ENCODE measurements at places on chromosomes 3 and 15. TPM values are rescaled to one million over a fixed set of nuclear protein-coding genes. Genes with fewer than 3 reads are reported as not detected.
A peak's percentile ranks its signal among the peaks of the same experiment; 100 is the strongest.

GRCh38 chr15:95429345-95429744 is 901.2 kb upstream of the NR2F2 start:
- H3K27ac ChIP-seq = no peak overlapping the region
- no peak overlapping the region for H3K4me3 ChIP-seq
- no peak for DNase-seq
- H3K4me1 ChIP-seq = no peaks in the 10 kb centered on the region
- H3K36me3 ChIP-seq = no peaks in the 10 kb centered on the region

DNA sequence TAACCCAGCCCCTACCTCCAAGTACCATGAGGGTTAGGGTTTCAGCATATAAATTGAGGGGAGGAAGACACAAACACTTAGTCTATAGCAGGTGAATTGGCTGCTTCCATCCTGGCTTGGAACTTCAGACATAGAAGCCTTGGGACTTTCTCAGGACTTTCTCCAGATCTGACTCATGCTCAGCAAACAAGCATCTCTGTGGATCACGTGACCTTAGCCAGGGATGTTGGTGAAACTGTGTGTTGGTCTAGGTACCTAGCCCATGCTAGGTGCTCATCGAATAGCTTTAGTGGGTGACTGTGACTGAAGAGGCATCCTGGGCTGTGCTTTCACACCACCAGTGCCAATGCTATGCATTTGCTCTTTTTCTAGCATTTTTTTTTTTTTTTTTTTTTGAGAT is 58.9 kb downstream of the CD47 start:
- H3K4me3 ChIP-seq = no peak overlapping the region
- DNase-seq = no peak
- no peaks in the 10 kb centered on the region for H3K36me3 ChIP-seq
- H3K27ac ChIP-seq = no peak overlapping the region

DNA sequence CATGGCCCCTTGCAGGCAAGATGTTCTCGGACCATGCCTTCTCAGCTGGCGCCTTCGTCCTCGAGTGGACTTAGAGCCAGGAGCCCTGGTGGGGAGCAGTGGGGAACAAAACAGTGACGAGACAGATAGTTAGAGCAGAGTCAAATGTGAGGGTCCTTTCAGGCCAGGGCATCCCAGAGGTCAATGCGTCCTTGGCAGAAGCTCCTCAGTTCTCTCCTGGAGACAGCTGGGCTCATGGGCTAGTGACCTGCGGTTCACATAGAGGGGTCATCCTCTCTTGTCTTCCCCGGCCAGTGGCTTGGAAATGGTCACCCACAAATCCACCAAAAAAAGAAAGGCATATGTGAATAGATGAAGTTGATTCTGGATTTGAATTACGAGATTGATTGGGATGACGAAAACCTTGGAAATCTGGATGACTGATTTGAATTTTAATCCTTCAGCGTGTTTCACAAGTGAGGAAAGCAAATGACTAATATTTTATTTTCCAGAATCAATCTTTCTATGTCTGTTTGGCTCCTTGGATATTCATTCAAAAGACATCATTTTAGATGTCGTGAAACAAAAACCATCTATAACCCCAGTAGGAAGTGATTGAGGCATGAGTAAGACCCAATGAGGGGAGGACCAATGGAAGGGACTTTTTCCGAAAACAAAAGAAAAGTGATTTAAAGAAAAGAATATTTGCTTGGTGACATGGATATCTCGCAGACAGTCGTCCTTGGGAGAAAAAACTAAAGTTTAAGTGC is 84.5 kb downstream of the ASB7 start:
- H3K36me3 ChIP-seq = no peaks in the 10 kb centered on the region
- H3K27ac ChIP-seq = no peak overlapping the region
- no peak for DNase-seq
- H3K4me3 ChIP-seq = no peak overlapping the region
- no peaks in the 10 kb centered on the region for H3K27me3 ChIP-seq

- H3K36me3 ChIP-seq = no peaks in the 10 kb centered on the region
- no peak overlapping the region for H3K27ac ChIP-seq
These were observed 372.1 kb downstream of the NR2F2 start for GRCh38 chr15:96702589-96702988.

DNA sequence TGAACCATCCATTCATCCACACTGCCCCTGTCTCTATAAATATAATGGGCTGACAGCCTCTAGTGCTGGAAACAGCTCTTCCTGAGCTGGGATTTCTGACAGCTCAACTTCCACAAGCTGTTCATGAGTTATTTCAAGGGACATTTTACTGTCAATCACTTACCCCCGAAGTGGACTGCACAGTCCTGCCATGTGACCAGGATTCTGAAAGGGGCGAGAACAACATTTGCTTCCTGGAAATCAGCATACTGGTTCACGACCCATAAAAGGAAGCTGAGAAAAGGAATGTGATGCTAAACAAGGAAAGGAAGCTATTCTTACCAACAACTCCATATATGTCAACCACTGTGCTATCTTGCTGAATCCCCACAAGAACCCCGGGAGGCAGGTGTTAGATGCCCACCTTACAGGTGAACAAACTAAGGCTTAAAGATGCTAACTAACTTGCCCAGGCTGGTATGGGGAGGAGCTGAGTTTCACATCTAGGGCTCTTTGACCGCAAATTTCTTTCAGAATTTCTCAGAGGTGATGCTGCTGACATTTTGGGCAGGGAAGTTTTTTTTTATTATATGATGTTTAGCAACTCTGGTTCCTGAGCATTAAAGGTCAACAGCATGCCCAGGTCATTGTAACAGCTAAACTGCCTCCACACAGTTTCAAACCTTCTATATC is 16.5 kb upstream of the REC114 start:
- no peak overlapping the region for H3K27ac ChIP-seq
- H3K36me3 ChIP-seq = no peaks in the 10 kb centered on the region
- no peaks in the 10 kb centered on the region for H3K4me1 ChIP-seq

DNA sequence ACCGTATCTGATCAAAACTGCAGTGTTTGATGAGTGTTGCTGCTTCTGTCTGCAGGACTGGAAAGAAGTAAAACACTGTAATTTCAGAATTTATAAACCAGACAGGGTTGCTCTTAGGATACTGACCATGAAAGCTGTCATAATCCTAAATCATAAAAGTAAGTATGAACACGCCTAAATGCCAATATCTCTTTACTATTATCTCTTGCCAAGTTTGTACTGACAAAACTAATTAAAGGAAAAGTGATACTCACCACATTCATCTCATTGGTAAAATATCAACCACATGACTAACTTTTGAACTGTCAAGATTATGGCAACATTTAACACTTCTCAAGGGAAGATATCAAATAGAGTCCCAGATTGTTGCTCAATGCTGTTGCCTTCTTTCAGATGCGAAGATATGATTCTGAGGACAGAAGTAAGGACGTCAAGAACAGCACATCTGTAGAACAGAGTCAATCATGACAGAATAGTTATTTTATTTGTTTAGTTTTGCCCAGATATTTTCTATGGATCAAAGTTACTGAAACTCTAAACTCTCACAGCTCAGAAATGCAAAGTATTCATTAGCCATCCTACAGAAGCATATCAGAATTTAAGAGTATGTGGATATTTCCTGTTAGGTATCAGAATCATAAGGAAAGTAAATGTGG is 61.4 kb upstream of the COL8A1 start:
- H3K36me3 ChIP-seq = no peaks in the 10 kb centered on the region
- DNase-seq = no peak
- no peak overlapping the region for H3K27ac ChIP-seq
- no peaks in the 10 kb centered on the region for H3K4me1 ChIP-seq
- H3K4me3 ChIP-seq = no peak overlapping the region

DNA sequence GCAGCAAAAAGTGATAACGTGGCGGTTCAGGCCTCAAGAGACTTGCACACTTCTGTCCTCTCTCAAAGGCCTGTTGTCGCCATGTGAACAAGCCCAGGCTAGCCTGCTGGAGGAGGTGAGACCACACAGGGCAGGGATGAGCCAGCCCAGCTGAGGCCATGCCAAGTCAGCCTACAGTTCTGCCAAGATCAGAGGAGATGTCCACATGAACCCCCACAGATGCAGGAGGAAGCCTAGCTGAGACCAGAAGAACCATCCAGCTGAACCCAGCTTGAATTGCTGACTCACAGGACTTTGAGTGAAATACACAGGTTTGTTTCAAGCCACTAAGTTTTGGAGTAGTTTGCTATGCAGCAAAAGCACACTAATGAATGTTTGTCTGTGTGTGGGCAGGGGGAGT is 50.3 kb upstream of the SEC13 start:
- no peak overlapping the region for H3K4me3 ChIP-seq
- no peaks in the 10 kb centered on the region for H3K4me1 ChIP-seq
- no peaks in the 10 kb centered on the region for H3K27me3 ChIP-seq
- no peak overlapping the region for H3K27ac ChIP-seq
- no peak for DNase-seq
- no peaks in the 10 kb centered on the region for H3K36me3 ChIP-seq

DNA sequence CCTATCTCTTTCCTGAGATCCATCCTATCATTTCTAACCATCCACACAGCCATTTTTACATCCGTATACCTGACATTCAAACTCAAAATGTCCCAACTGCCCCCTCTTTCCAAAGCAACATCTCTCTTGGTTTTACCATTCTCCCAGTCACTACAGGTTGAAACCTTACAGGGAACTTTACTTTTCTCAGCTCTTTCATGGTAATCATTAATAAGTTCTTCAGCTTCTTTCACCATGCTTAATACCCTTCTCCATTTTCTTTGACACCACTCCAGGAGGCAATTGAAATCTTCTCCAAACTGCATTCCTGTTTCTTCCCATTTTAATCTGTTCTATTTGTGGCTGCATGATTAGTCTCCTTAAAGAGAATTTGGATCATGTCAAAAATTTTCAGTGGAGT is 352.5 kb downstream of the GAP43 start:
- DNase-seq = no peak
- H3K4me1 ChIP-seq = peaks cover 4% of the 10 kb centered on the region
- no peaks in the 10 kb centered on the region for H3K36me3 ChIP-seq
- H3K27me3 ChIP-seq = no peaks in the 10 kb centered on the region
- H3K27ac ChIP-seq = no peak overlapping the region
- no peak overlapping the region for H3K4me3 ChIP-seq

DNA sequence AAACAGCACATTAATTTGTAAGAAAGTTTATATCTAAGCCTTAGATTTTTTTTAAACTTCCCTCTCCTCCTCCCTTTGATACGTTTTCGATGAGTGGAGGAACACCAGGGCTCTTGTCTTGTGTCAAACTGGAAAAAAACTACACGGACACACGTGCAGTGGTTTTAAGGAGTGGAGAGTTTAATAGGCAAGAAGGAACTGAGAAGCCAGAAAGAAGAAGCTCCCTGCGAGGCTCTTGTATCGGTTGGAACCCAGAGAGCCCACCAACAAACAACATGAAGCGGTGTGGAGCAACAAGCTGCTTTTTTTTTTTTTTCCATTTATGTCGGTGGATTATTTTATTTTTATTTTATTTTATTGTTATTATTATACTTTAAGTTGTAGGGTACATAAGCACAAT is 18.6 kb downstream of the NDUFB4 start:
- no peak for DNase-seq
- H3K4me1 ChIP-seq = no peaks in the 10 kb centered on the region
- no peaks in the 10 kb centered on the region for H3K27me3 ChIP-seq
- H3K36me3 ChIP-seq = no peaks in the 10 kb centered on the region

The ZDHHC19 gene
- total RNA-seq = not detected

- H3K4me1 ChIP-seq = peaks cover 4% of the 10 kb centered on the region
- no peak overlapping the region for H3K4me3 ChIP-seq
- no peak overlapping the region for H3K27ac ChIP-seq
- no peaks in the 10 kb centered on the region for H3K27me3 ChIP-seq
- no peaks in the 10 kb centered on the region for H3K36me3 ChIP-seq
- DNase-seq = no peak
These were observed 236.1 kb downstream of the RORA start for GRCh38 chr15:60993008-60993407.

The RASL12 gene
- total RNA-seq = 20.2 TPM

- no peak for DNase-seq
- H3K4me3 ChIP-seq = no peak overlapping the region
- no peaks in the 10 kb centered on the region for H3K36me3 ChIP-seq
- no peaks in the 10 kb centered on the region for H3K27me3 ChIP-seq
These were observed 58.2 kb downstream of the ZNF445 start for GRCh38 chr3:44419116-44419922.

- no peak for DNase-seq
- H3K27me3 ChIP-seq = no peaks in the 10 kb centered on the region
- H3K36me3 ChIP-seq = no peaks in the 10 kb centered on the region
- H3K4me3 ChIP-seq = peak overlapping the region; percentile 76
- peak overlapping the region; percentile 6 for H3K27ac ChIP-seq
These were observed 1.0 kb downstream of the XYLB start for GRCh38 chr3:38347421-38348200.

DNA sequence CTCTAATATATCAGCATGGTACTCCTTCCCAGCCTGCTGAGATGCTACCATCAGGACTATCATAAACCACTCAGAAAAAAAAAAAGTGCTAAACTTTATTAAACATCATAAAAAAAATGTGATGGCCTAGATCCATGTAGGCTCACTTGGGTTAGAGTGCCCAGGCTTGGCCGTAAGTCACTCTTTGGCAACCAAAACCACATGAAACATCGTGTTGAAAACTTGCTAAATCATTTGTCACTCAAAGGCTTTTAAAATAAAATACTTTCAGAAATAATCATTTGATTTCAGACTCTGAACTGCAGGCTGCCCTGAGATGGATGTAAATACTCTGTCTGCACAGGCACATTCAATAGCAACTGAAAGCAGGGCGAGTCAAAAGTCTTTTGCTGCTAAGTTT is 78.4 kb upstream of the WNT5A start:
- H3K36me3 ChIP-seq = no peaks in the 10 kb centered on the region
- no peak for DNase-seq
- no peaks in the 10 kb centered on the region for H3K4me1 ChIP-seq
- no peaks in the 10 kb centered on the region for H3K27me3 ChIP-seq
- H3K27ac ChIP-seq = no peak overlapping the region

GRCh38 chr3:40299721-40300335 is 9.7 kb upstream of the EIF1B start:
- DNase-seq = no peak
- no peaks in the 10 kb centered on the region for H3K27me3 ChIP-seq
- no peaks in the 10 kb centered on the region for H3K36me3 ChIP-seq
- no peak overlapping the region for H3K4me3 ChIP-seq
- H3K27ac ChIP-seq = peak overlapping the region; percentile 63

- DNase-seq = no peak
- H3K36me3 ChIP-seq = no peaks in the 10 kb centered on the region
- H3K27ac ChIP-seq = no peak overlapping the region
- no peaks in the 10 kb centered on the region for H3K27me3 ChIP-seq
- no peaks in the 10 kb centered on the region for H3K4me1 ChIP-seq
- H3K4me3 ChIP-seq = no peak overlapping the region
These were observed 397.6 kb upstream of the RGMA start for GRCh38 chr15:93486407-93487117.

The ACKR4 gene
- total RNA-seq = 8.0 TPM

- peaks cover 12% of the 10 kb centered on the region for H3K4me1 ChIP-seq
- H3K27me3 ChIP-seq = peaks cover 25% of the 10 kb centered on the region
- no peaks in the 10 kb centered on the region for H3K36me3 ChIP-seq
- no peak for DNase-seq
These were observed at the start of gene KCNH8 for GRCh38 chr3:19147905-19148767. KCNH8 (plus strand) TSS chr3:19148510; CDS start chr3:19148720, 210 bp downstream.

DNA sequence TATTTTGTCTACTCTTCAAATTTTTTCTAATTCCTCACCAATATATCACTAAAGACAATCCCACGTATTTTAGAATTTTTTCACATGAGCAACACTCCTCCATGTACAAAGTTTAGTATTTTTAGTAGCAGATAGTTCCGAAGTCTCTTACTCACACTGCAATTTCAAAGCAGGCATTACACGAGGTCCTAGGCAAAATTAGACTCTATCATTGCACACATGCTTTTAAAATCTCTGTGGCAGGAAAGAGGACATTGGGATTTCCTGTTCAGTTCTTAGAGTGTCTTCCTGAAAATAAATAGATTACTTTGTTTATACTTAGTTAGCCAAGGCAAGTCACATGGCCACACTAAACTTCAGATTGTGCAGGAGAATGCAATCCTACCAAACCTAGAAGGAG is 847.7 kb downstream of the ROBO2 start:
- H3K27ac ChIP-seq = no peak overlapping the region
- H3K36me3 ChIP-seq = no peaks in the 10 kb centered on the region
- no peak overlapping the region for H3K4me3 ChIP-seq
